Esophagus squamous epithelium (tissue), 5 donors: ENCODE measurements at places on chromosomes 12 and 14.

DNA sequence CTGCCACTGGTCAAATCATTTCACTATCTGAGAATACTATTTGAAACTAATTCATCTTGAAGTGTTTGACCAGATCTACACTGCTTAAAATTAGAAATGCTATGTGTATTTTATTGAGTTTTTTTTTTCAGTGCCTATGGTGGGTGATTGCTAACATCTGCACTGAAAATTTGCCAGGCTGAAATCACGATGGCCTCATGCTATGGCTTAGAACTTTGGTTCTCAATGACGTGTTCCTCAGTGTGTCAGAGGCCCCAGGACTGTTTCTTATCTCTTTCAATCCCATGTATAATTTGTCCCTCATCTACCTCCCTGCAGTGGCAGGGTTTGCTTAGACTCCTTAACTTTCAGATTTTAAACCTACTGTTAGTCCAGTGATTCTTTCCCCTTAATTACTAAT is 36.2 kb upstream of the NKX2-8 start:
- DNase-seq: no peak

- DNase-seq: no peak
These were observed 12.1 kb downstream of the FRMD6 start for GRCh38 chr14:51663783-51664326.

- DNase-seq: no peak
These were observed 216.8 kb downstream of the TTC8 start for GRCh38 chr14:89041257-89041582.

DNA sequence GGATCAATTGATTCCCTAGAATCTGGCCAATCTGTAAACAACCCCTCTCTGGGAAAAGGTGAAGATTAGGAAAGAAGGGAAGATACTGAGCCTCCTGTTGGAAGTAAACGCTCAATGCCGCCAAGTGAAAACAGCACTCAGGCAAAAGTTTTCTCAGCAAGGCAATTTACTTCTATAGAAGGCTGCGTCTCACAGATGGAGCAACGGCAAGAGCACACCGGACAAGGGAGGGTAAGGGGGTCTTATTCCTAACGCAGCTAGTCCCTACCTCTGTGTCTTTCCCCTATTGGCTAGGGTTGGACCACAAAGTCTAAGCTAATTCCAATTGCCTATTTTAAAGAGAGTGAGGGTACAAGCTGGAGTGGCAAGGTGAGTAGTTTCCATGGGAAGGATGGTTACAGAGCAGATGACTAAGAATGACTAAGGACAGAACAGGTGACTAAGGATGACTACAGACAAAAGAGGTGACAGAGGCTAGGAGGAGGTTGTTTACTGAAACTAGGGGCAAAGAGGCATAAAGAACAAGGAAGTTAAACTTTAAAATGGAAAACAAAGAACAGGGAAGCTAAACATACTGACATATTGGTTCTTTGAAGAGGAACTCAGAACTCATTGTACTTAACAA is 5.6 kb upstream of the TTC9 start:
- no peak for DNase-seq

- no peak for DNase-seq
These were observed 1.4 kb upstream of the SOX5 start for GRCh38 chr12:23950775-23951451.

GRCh38 chr12:90653040-90653439 is 301.9 kb downstream of the CCER1 start:
- no peak for DNase-seq

DNA sequence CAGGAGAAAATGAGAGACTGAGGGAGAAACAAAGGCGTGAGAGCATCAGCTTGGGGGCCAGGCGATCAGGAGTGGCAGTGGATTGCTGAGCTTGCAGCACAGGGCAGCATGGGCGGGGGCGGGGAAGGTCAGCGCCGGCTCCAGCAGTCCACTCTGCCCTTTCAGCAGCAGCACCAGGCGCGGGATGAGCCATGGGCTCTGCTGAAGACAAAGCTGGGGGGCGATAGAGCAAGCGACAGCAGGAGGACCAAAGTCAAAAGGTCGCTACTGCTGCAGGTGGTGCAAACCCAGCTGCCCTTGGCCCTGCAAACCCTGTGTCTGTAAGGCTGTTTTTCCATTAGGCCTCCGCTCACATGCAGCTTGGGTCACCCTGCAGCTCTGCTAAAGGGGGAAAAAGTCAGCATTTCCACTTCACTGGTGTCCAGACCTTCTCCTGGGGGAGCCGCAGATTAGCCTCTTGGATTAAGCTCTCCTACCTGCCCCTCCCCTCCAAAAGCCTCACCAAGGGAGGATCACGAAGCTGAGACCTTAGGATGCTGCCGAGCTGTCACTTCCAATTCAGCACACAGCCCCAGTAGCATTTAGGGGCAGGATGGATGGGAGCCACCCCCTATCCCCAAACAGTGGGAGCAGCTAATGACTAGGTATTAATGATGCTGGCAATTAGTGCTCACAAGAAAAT is 204.8 kb downstream of the DPF3 start:
- DNase-seq: no peak

DNA sequence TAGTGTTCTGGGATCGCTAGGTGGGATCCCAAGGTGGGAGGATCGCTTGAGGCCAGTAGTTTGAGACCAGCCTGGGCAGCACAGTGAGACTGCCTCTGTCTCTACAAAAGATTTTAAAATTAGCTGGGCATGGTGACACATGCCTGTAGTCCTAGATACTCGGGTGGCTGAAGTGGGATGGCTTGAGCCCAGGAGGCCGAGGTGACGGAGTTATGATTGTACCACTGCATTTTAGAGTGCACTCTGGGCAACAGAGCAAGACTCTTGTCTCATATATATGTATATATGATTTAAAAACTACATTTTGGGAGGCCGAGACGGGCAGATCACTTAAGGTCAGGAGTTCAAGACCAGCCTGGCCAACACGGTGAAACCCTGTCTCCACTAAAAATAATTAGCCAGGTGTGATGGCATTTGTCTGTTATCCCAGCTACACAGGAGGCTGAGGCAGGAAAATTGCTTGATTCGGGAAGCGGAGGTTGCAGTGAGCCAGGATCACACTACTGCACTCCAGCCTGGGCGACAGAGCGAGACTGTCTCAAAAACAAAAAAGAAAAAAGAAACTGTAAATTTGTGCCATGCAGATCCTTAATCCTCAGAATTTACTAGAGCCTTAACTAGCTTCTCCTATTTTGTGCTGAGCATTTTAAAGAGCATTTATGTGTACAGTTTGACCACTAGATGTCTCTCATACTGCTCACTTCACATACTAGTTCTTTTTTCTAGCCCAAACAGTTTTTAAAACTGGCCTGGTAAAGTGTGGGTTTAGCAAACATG is 114.8 kb downstream of the MON2 start:
- no peak for DNase-seq

DNA sequence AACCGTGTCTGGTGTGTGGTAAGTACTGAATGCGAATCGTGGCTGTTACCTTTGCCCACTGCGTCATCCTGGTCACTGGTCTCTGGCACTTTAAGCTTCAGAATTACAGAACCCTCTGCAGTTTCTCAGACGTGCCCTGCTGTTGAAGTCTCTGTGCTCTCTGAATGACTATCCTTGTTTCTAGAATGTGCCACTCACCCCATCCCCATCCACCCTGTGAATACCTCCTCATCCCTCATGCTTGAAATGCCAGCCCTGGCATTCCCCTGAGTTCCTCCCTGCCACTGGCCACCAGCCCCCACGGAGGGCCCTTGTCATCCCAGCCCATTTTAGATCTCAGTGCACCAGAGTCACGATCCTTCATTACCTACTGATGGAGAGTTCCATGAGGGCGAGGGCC is 21.3 kb downstream of the TPCN1 start:
- DNase-seq: no peak

- DNase-seq: no peak
These were observed 387.2 kb downstream of the BMP4 start for GRCh38 chr14:53569446-53569845.

- no peak for DNase-seq
These were observed 25.1 kb downstream of the ACVR1B start for GRCh38 chr12:51976376-51977160.

DNA sequence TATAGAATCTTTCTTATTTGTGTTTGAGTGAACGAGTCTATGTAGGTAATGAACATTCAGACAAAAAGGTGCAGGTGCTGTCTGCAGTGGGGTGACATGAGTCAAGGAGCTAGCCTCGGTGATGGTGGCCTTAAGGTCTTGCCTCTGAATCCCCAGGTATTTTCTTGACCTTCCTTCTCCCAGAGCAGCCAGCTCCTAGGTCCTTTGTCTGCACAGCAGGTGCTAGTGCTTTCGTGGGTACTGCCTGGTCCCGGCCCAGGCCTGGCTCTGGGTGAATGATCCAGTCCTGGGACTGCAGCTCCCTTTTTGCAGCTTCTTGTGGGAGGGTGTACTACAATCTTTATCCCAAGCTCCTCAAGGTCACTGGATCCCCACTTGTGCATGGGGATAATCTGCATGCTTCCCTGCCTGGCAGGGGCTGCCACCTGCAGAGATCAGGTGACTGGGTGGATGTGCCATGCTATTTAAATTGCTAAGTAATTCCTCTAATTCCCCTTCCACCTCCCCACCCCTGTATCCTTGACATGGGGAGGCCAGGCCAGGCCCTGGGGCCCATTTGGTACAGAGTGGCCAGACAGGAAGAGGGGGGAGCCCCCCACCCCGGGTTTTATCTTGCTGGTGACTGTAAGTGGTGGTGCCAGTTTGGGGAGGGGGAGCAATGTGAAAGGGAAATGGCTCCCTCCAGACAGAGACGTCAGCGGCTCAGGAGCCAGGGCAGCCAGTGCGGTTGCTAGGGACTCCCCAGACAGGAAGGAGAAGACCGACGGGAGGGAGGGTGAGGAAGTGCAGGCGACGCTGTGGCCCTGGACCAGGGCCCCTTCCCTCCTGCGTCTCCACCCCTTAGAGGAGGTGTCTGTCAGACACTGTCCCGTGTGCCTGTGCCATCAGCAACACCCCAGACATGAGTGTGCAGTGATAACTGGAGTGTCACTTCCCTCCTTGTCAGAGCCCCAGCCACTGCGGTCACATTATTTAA is 6.7 kb downstream of the VASH1 start:
- DNase-seq: no peak

GRCh38 chr14:78986989-78987388 is 816.8 kb downstream of the NRXN3 start:
- DNase-seq: no peak

- DNase-seq: no peak
These were observed 10.7 kb downstream of the SCARB1 start for GRCh38 chr12:124852911-124853427.

GRCh38 chr12:89352242-89352491 is 134 bp downstream of the DUSP6 start:
- DNase-seq: no peak

- no peak for DNase-seq
These were observed 78.6 kb downstream of the BHLHE41 start for GRCh38 chr12:26046203-26046602.

DNA sequence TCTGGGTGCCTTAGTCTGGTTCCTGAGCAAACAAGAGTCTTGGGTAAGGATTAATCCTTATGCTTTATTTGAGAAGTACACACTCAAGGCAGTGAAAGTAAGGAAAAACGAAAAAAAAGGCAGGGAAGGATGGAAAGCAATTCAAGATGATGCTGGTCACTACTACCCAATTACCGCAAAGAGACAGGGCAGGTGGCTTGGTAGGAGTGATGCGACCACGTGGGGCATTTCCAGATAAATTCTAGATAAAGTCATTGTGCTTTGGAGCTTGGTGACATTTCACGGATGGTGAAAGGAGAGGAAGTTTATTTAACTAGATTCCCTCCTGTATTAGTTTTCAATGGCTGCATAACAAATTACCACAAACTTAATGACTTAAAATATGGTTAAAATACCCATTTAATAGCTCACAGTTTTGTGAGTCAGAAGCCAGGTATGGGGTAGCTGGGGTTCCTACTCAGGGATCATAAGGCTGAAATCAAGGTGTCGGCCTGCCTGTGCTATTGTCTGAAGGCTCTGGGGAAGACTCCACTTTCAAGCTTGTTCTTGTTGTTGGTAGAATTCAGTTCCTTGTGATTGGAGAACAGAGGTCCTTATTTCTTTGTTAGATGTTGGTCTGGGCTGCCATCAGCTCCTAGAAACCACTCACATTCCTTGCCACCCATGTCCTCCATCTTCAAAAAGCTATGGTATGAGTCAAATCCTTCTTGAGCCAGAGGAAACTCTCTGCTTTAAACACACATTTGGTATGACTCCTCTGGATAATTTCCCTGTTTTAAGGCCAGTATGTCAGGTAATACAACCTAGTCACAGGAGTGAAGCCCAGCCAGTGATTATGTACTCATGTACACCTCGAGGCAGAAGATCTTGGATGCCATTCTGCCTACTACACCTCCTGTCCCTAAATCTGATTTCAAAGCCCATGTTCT is 5.6 kb upstream of the HMGA2 start:
- DNase-seq: no peak

DNA sequence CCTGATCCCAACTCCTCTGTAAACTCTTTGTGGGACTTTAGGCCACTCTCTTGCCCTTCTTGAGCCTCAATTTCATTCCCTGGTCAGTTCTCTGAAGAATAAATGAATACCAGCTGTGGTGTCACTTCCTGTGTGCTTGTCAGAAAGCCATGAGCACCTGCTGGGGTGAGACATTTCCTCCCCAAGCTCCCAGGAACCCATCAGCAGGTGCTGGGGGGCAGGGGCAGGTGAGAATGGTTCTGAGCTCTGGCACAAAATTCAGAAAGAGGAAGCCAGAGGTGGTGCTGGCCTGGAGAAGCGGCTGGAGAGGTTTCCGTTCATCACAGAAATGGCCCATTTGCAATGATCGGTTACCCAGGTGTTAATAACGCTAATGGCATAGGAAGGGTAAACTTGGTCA is 14.9 kb downstream of the LHX5 start:
- no peak for DNase-seq

GRCh38 chr14:102187568-102188001 is 47.9 kb downstream of the WDR20 start:
- no peak for DNase-seq

- no peak for DNase-seq
These were observed 20.6 kb upstream of the BDKRB1 start for GRCh38 chr14:96235426-96235825.

- DNase-seq: no peak
These were observed 10.1 kb downstream of the PCNX4 start for GRCh38 chr14:60101786-60102185.

DNA sequence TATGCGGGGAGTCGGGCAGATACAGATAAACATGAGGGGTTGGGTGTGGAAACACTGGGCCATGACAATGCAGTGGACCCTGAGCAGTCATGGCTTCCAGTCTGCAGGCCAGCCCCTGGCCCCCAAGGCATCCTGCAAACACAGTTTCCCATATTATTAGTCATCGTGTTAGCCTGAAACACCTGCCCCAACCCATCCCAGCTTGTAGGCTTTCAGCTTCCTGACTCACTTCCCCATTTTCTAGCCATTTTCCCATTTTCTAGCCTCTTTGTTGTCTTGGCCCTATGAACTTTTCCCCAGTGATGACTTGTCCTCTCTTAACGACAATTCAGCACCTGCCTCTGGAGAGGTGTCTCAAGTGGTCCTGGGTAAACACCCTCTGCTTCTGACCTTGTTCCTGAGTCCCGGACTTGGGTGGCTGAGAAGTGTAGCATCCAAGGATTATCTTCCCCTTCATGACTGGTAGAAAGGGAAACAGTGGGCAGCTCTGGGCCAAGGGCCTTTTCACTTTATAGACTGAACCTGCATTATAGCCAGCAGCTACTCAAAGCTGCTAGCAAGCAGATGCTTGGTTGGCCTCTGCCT is 4.3 kb upstream of the PGF start:
- DNase-seq: no peak
